ENCODE measurements at places on chromosomes 4 and X.

DNA sequence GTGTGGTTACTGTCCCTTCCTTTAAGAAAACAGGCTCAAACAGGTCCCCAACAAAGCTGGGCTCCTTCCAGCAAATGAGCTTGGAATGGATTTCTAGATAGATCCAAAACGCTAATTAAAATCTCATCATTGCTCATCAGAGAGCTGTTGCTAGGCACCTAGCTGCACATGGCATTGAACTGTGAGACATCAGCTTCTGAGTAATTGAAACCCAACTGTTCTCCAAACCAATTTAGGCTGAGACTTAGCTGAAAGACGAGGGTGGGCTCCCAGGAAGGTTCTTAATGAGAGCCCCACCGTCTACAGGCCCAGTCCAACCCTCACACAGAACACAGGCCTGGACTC, 59.1 kb downstream of the FAM184B start:
- DNase-seq = no peak

DNA sequence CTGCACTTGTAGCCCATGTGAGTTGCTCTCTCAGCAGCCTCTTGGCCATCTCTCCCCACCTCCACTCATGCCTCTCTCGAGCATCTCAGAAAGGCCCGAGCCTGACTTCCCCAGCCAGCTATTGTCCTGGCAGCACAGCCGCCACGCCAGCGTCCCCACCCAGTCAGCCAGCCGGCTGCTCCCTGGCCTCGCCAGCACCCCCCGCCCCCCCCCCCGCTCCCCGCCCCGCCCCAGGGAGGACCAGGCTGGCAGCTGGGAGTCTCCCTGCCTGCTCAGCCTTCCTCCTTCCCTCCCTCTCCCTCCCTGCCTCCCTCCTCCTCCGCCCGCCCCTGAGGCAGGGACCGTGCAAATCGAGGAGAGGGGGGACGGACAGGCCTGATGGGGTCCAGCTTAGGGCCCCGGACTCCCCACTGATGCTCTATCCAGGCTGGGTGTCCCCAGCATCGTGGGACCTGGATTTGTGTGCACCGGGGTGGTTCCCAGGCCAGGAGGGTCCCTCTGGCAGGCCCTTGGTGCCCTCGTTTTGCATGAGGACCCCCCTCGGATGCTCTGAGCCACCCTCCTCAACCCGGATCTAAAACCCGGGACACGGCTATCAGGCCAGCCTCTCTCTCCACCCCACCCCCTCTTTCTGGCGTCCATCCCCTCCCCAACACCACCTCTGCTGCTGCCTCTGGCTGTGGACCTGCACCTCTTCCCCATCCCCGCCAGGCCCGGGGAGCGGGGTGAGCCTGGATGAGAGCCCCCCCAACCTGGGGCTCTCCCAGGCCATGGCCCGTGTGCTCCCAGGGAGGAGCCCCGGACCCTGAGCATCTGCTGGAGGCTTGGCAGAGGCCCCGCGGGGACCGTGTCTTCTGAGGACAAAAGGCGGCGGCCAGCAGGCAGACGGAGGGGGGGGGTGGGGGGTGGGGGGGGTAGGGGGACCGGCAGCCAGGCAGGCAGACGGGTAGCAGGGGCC, at the start of gene GPR173:
Gene GPR173, plus strand, starts transcription at position 621 of the 958 bp plus-strand sequence. CDS start 27,833 bp downstream, outside the sequence.
- peak; percentile 27 for DNase-seq

- DNase-seq = no peak
These were observed 12.1 kb downstream of the LAMP2 start for GRCh38 chrX:120456973-120457372.

- no peak for DNase-seq
These were observed 2.8 kb downstream of the SFRP2 start for GRCh38 chr4:153785910-153786721.

DNA sequence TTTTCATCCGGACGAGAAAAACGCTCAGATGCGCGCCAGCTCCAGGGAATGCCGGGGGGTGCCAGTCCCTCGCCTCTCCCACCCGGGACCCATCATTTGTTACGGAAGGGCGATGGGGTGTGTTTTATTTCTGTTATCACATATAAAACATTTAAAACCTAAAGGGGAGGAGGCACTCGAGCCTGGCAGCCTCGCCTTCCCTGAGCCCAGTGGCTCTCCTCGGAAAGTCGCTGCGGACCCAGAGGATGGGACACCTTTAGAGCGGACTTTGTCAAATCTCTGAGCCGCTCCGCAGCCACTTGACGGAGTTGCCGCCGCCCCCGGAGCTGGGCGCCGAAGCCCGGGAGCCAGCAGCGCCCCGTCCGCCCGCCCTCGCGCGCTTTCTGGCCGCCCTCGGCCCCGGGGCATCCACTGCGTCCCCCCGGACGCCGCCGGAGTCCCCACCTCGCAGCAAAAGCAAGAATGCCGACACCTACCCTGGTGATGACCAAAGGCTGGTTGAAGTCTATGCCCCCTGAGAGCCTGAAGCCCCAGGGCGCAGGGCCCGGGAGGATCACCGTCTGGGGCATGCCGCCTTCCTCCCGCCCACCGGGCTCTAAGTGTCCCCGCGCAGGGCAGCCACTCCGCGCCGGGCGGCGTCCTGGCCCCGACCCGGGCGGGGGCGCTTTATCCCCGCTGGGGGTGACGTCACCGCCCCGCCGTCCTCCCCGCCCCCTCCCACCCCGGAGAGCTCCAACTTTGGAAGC, at the start of gene PDLIM3:
Gene PDLIM3, minus strand, starts transcription at position 642 of the 746 bp plus-strand sequence. Its CDS starts 73 bp downstream, at position 569.
- peak; percentile 55 for DNase-seq

DNA sequence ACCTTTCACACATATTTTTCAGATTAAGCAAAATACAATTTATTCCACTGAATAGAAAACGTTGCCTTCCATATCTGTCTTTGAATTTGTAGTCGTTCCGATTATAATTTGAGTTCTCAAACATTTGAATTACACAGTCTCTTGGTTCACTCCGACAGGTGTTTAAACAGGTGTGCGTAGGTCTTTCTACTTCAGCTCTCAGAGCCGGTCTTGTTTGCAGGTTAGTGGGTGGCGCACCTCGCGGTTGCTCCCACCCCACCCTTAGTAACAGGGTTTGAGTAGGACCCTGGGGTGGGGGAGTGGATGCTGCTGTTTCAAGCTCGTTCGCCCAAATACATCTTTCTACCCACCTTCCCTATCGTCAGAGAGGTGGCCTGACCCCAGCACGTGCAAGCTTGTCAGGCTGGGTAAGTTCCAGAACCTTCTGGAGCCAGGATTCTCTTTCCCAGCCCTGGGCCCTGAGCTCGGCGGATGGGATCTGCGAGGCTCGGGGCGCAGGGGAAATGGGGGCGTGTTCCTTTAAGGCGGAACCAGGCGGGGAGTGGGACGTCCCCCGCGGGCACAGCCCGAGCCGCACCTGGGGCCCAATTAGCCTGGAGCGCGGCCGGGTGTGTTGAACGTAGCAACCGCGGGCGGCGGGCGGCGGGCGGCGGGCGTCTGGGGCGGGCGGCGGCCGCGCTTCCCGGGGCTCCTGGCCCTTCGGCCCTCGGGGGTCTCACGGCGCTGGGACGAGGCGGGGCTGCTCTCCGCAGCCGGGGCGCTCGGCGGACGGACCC, at the start of gene FAM149A:
Gene FAM149A, plus strand, starts transcription at position 591 of the 776 bp plus-strand sequence.
- DNase-seq = peak; percentile 27

DNA sequence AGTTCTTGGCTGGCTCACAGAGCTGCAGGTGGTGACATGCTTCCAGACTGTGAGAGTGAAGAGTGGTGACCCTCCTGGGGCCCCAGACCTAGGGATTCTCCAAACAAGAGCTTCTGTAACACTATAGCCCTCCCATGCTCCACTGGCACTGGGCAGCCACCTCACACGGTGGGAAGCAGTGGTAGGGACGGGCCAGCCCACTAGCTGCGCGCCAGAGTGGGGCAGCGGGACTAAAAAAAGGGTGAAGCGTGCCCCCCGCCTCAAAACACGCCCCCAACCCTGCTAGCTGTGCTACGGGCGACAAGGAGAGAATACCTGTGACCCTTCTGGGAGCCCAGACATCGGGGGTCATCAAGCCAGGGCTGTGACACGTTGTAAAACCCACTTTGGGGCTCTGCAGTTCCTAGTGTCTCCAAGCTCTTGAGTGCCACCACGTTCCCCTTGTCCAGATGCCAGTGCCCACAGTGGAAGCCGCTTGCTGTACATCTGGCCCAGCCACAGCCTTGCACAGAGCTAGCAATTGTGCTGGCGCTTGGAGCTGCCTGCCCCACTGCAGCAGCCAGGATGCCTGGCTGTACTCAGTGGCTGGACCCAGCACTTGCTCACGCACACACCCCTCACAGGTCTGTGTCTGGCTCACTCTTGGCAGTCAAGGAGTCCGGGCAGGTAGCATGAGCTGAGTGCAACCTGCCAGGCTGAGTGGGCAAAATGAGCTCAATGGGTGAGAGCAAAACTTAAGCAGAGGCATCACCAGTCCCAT, 100.0 kb downstream of the DCAF12L2 start:
- no peak for DNase-seq

GRCh38 chrX:50579955-50580354, 109.3 kb upstream of the DGKK start:
- no peak for DNase-seq

DNA sequence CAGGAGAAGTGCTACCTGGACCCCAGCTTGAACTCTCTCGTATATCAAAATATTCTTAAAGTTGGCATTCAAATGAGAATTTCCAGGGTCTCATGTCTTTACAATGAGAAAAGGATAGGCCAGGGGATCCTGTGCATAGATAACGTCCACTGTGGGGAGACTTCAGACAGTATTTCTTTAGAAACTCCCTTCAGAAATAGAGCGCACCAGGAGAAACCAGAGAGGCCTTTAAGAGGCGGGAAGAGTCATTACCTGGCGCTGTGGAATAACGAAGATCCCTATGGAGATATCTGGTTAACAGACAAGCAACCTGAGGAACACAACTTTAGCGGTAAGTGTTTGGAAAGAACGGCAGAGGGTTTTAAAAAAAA, 600 bp downstream of the RADX start:
- no peak for DNase-seq

GRCh38 chrX:41952102-41952501, 28.7 kb upstream of the CASK start:
- no peak for DNase-seq

- DNase-seq = no peak
These were observed 4.1 kb upstream of the SEC24B start for GRCh38 chr4:109429545-109429944.

DNA sequence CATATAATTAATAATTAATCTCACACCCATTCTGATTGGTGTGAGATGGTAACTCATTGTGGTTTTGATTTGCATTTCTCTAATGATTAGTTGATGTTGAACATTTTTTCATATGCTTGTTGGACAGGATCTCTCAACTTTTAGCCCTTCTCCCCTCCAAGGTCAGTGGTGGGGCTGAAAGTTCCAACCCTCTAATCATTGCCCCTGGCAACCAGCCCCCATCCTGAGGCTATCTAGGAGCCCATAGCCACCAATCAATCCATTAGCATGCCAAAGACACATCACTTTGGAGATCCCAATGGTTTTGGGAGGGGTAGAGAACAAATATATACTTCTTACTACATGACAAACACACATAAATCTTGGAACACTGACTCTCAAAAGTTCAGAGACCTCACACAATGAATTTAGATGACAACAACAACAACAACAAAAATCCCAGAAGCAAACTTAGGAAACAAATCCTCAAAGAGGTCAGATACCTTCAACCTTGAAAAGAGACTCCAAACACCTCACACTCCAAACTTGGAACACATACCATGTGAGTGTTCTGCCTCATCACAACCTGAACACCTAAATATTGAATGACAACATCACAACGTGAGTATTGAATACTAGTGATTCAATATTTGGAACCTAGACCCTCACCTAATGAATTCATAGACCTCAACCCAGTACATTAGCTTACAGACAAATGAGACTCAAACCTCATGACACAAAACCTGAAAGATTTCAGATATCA, 19.0 kb upstream of the PAGE4 start:
- no peak for DNase-seq

GRCh38 chr4:145937971-145938611, 532 bp downstream of the ZNF827 start:
- DNase-seq = no peak

DNA sequence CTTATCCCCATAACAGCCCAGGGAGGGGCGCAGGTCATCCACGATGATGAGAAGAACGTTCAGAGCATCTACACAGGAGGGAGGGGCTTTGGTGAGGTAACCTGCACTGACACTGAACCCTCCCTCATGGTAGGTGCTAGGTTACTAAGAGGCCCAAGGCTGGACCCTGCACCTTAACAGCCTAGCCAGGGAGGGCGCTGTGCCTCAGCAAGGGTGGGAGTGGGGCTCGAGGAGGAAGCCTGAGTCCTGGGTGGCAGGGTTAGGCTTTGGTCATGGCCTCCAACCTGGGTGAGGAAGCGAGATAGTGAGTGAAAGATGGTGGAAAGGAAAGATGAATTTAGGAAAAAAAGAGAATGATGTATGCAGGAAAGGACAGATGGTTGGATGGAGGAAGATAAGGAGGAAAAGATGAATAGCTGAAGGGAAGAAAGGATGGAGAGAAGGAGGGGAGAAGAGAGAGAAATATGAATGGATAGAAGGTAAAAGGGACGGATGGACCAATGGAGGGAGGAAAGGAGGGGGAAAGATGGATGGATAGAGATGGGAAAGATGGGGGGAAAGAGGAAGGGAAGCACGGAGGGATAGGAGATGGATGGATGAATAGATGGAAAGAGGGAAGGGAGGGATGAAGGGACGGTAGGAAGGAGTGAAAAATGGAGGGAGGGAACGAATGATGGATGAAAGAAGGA, 736 bp downstream of the IDS start:
- DNase-seq = no peak

DNA sequence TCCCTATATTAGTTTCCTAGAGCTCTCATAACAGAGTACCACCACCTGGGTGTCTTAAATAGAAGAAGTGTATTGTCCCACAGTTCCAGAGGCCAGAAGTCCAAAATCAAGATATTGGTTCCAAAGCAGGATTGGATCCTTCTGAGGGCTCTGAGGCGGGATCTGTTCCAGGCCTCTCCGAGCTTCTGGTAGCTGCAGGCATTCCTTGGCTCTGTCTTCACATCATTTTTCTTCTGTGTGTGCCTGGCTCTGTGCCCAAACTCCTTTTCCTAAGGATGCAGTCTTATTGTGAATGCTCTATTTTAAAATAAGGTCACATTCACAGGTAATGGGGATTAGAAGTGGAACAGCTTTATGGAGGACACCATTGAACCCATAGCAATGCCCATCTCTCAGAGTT, 253.7 kb upstream of the TAPT1 start:
- no peak for DNase-seq

- peak; percentile 20 for DNase-seq
These were observed 44.9 kb upstream of the SPRY1 start for GRCh38 chr4:123351713-123352112.
